ENCODE measurements at places on chromosomes 4 and X. TPM values are rescaled to one million over a fixed set of nuclear protein-coding genes. Genes with fewer than 3 reads are reported as not detected.

TMEM175 gene
- total RNA-seq, result 35.8 TPM

GJB1 gene
- 0.09 TPM for total RNA-seq

CBR4 gene
- total RNA-seq, result 28.1 TPM

GRCh38 chr4:41505161-41505661, 32.7 kb upstream of the LIMCH1 start:
- ATAC-seq, result peak; percentile 87

GRCh38 chr4:141388481-141388880, 167.8 kb downstream of the ZNF330 start:
- ATAC-seq, result no peak

DNA sequence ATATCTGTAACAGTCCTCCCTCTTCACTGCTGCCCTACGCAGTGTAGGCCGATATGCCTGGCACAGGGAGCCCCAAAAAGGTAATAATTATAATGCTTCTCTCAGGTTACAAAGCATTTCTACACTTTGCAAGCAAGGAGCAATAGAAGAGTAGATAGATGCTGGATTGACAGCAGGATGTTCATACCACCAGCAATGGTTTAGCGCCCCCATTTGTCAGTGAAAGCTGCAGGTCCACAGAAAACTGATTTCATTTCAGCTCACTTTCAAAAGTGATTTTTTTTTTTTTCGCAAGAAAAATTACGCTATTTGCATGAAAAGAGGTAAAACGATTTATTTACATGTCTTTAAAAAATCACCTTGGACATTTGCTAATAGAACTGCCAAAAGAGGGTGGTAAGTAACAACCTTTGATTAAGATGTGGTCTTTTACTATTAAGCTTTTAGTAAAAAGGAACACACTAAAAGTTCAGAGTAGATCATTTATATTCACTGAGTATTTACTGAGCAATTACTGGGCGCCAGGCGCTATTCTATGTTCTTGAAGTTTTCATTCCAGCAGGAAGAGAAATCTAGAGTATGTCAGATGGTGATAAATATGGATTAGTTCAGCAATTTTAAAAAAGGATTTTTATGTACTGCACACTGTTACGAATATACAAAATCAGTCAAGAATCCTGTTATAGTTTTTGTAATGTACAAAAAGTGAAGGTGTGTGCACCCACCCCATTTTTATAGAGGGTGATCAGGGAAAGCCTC, 34.4 kb downstream of the HPF1 start:
- ATAC-seq, result no peak

DNA sequence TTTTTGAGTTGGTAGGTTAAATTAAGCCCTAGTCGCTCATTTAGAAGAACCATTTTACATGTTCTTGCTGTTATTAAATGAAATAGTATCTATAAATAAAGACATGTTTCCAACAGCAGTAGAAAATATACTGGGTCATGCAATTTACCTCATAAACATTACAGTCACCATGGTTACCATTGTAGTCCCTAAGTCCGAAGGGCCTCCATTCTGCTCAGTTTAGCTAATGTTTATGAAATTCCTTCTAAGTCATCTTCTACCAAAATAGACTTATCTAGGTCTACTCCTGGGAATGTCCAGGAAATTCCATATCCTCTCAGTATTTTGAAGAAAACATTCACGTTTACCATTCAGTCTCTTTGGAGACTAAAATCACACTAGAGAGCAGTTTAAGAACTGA, 292.5 kb upstream of the DCAF8L1 start:
- ATAC-seq, result no peak

DNA sequence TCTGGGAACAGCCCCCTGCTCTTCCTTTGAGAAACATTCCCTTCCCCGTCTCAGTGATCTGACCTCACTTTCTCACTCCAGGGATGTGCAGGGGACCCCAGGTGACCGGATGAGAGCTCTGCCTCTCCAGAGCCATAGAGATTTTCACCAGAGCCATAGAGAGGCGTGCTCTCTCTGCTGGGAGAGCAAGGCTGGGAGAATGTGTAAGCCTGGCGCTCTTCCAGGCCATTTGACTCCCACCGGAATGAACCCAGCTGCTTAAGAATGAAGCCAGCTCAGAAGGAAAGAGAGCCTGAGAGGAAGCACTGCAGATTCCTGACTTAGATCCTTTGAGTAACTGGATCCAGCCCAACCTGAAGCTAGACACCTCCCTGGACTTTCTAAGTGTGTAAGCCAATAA, 106.4 kb downstream of the DHX15 start:
- no peak for ATAC-seq

- peak; percentile 95 for ATAC-seq
Measured at GRCh38 chr4:17636696-17637622, 22.5 kb downstream of the MED28 start.

GRCh38 chr4:118787844-118788380, 48.0 kb downstream of the SEC24D start:
- no peak for ATAC-seq

GRCh38 chrX:40449396-40449795, 131.4 kb upstream of the ATP6AP2 start:
- ATAC-seq, result no peak

- no peak for ATAC-seq
Measured at GRCh38 chr4:104507112-104507511, 12.4 kb upstream of the CXXC4 start.
